ENCODE measurements at places on chromosomes 2 and 18.
A peak's percentile ranks its signal among the peaks of the same experiment; 100 is the strongest.

GRCh38 chr18:8895987-8896619 is 190.7 kb downstream of the MTCL1 start:
- peak; percentile 90 for DNase-seq

GRCh38 chr2:149315461-149315860 is 14.9 kb upstream of the LYPD6 start:
- no peak for DNase-seq

- no peak for DNase-seq
Measured at GRCh38 chr2:131493199-131493968, 1.2 kb upstream of the MZT2A start.

- peak; percentile 85 for DNase-seq
Measured at GRCh38 chr18:76476665-76477561, 18.1 kb downstream of the ZNF516 start.

GRCh38 chr2:137928547-137929518 is 35.4 kb upstream of the HNMT start:
- DNase-seq: no peak

- peak; percentile 87 for DNase-seq
Measured at GRCh38 chr2:65367524-65367923, 64.9 kb downstream of the SPRED2 start.

DNA sequence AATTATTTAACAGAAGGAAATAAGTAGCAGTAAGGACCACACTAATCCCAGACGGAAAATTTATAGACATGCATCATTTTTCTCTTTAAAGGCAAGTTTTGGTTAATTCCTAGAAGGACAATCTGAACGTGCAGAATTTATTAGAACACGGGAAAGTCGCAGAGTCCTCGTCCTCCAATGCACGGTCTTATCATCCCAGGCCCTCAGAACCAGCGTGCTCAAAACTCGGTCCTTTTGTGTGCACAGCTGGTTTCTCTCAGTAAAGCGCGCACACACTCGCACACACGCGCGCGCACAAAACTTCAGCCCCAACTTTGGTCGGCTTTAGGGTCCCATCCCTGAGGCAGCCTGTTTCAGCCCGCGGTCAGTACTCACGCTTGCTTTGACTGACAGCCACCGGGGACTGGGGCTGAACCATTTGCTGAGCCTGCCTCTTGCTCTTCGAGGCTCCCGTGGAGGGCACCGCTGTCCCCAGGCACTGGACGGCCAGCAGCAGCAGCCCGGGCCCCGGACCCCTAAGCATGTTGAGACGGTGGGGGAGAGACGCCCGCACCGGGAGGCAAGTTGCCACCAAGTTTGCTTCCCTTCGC is 493 bp downstream of the FN1 start:
- DNase-seq: no peak

DNA sequence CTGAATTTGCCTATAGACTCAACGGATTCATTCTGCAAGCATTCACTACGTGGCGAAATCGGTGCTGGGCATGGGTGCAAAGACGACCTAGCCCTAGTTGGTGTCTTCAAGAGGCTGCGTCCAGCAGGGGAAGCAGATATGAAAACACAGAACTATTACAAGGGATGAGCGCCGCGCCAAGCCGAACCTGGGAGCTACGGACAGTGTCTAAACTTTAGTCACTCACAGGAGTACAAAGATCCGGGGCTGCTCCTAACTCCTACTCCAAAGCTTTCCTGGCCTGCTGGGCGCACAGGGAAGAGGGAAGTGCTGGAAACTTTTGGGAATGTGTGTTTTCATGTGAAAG is 732 bp upstream of the ANXA4 start:
- DNase-seq: no peak

- no peak for DNase-seq
Measured at GRCh38 chr18:75829091-75829490, 401.6 kb upstream of the SMIM21 start.
